ENCODE measurements at places on chromosomes 4 and X.

GRCh38 chr4:6466756-6467381, 5.5 kb downstream of the PPP2R2C start:
- no peak for DNase-seq

DNA sequence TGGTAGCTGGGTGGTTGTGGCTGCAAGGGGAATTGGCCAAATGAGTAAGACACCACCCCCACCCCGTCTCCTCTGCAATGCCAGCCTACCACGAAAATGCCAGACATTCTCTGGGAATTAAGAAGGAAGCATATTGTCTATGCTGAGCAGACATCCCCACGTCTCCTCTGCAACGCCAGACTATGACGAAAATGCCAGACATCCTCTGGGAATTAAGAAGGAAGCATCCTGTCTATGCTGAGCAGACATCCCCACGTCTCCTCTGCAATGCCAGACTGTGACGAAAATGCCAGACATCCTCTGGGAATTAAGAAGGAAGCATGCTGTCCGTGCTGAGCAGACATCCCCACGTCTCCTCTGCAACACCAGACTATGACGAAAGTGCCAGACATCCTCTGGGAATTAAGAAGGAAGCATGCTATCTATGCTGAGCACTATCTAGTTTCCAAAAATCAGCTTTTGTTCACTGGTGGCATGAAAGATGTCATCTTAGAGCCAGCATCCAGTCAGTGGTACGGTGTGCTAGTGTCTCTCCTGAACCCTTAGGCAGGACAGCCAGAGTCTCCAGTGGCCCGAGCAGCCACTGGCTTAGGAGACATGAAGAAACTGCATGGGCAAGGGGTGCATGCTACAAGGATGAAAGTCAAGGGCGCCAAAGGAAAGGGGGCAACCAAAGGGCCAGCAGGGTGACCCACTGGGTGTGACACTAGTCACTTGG, 339.8 kb upstream of the FRG1 start:
- DNase-seq: no peak

GRCh38 chr4:2927696-2928075, 35.5 kb downstream of the NOP14 start:
- no peak for DNase-seq

- peak; percentile 48 for DNase-seq
These were observed 99.5 kb upstream of the USP38 start for GRCh38 chr4:143085224-143085623.

GRCh38 chrX:2723286-2723879, 28.5 kb upstream of the XG start:
- no peak for DNase-seq

- DNase-seq: no peak
These were observed 5.2 kb downstream of the BANK1 start for GRCh38 chr4:101795704-101796103.

DNA sequence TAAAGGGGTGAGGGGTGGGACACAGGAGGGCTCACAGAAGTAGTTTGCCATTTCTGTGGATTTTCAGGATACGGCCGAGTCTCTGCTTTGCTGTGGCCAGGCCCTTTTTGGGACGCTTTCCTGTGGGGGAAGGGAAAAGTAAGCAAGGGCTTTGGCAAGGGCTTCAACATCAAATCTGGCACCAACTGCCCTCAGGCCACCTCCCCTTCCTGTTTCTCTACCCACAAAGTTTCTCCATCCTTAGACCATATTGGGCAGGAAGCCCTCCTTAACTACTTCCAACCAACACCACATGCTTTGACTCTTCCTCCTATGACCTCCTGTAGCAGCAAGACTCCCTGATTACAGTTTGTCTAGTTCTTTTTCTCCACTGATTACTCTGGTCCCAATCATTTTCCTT, 105.1 kb downstream of the PHF8 start:
- no peak for DNase-seq

GRCh38 chr4:25881193-25881592, 18.4 kb upstream of the SEL1L3 start:
- no peak for DNase-seq

DNA sequence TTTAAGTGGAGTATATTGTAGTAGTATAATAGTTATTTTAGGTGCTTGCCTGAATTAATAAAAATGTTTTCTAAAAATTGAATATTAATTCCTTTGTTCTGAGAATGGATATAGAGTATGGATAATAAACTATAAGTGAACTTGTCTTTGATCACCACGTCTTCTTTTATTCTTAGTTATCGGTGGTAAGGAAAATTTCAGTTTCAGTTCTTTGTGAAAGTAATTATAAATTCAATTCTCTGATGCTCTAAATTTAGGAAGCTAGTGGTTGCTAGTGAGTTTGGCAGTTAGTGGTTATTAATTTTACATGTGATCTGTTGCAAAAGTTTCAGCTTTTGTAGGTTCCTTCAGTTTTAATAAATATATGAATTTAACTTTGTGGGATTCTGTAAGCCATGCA, 30.8 kb downstream of the MRPL1 start:
- DNase-seq: no peak

DNA sequence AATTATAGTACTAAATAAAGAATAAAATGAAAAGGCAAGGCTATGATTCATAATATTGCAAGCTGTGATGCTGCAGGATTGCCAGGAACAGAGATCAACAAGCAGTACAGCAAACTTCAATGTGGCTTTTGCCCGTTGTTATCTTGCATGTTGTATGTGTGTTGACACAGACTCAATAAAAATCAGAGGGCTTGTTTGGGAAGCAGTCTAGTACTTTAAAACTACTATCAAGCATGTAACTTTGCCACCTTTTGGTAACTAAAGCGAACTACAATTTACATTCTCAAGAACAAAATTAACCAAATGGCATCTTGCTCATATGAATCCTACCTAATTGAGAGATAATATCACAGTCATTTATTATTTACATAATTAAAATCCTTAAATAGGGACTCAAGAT, 79.8 kb upstream of the GPM6A start:
- peak; percentile 21 for DNase-seq

DNA sequence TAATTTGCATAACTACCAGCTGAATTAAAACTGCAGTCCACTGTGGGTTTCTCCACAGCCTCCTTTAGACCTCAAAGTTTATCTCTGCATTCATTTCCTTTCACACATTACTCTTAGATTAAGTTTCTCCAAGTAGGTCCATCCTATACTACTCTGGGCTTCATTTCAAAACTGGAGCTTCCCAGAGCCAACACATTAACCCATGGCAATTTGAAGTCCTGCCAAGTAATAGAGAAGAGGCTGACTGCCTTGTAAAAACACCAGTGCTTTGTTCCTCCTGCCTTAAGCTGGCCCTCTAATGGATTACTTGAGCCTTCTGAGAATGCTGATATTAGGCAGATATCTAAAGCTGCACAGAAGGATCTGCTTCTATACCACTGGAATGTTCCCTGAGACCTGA, 997.2 kb upstream of the SLIT2 start:
- no peak for DNase-seq

- no peak for DNase-seq
These were observed 10.1 kb upstream of the RASL11B start for GRCh38 chr4:52852041-52852440.

- DNase-seq: no peak
These were observed 18.3 kb downstream of the KLF3 start for GRCh38 chr4:38682336-38682735.

GRCh38 chr4:184655889-184656869, 6.6 kb downstream of the PRIMPOL start:
- DNase-seq: no peak

DNA sequence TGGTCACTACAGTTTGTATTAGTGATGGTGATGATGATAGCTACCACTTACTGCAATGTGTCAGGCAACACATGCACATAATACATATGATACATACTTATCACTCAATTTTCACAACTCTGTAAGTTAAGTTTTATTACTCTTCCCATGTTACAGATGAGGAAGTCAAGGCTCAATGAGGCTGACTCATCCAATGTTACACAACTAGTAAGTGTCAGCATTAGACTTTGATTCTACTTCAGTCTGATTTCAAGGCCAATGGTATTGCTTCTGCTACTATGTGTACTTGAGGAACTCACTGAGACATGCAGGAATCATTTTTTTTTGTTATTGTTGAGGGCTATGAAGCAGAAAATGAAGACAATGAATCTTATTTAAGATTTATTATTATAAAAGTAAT, 96.4 kb upstream of the TRPC5OS start:
- no peak for DNase-seq

GRCh38 chrX:12953420-12953819, 21.5 kb upstream of the TMSB4X start:
- no peak for DNase-seq

DNA sequence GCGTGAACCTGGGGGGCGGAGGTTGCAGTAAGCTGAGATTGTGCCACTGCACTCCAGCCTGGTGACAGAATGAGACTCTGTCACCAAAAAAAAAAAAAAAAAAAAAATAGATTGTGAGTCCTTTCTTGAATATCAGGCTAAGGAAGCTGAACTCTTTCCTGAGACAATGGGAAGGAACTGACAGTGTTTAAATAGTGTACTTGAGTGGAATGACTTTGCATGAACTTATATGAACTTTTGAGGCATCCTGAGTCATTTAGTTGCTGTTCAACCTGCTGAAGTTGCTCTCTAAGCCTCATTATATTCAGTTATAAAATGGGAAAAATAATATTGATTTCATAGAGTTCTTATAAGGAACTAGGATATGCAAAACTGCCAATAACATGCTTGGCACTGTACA, 79.3 kb upstream of the LIMCH1 start:
- DNase-seq: no peak

DNA sequence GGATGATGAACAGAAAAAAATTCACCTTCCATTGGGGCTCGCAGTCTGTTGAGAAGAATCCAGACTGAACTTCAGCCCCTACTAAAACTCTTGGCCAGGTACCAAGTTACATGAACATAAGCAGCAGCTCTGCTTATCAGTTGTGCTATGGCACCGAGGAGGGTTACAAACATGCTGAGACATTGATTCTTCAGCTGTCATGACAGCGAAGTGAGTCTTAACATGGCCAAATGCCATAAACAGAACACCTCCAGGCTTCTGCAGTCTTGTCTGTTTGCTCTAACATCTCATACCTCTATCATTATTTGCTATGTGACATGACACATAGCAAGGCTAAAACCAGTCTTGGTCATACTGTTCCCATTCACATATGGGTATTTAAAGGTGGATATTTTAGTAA, 521.5 kb downstream of the GRID2 start:
- DNase-seq: no peak

- DNase-seq: no peak
These were observed 1.8 kb downstream of the PPP1R2C start for GRCh38 chrX:42776195-42776594.

- no peak for DNase-seq
These were observed 37.8 kb downstream of the SNX25 start for GRCh38 chr4:185247151-185247550.

DNA sequence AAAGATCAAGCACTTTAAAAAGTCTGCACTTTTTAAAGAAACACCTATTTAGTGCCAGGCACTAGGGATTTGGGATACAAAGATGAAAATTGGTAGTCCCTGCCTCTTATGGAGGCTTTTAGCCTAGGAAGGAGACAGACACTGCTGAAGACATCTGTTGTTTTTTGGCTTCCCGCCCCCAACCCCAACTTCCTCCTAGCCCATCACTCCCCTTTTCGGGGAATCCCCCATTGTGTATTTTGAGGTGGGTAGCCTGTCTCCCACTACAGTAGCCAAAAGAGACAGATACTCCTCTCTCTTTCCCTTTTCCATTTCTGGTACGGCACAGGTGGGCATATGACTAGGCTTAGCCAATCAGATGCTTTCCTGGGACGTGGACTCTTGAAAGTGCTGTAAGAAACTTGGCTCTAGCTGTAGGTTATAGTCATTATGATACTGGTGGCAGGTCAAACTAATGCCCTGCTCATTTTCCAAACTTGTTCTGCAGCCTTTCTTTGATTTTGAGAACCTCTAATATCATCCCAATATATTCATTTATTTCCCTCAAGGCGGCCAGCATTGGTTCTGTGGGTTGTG, 194.6 kb upstream of the RBPJ start:
- no peak for DNase-seq

DNA sequence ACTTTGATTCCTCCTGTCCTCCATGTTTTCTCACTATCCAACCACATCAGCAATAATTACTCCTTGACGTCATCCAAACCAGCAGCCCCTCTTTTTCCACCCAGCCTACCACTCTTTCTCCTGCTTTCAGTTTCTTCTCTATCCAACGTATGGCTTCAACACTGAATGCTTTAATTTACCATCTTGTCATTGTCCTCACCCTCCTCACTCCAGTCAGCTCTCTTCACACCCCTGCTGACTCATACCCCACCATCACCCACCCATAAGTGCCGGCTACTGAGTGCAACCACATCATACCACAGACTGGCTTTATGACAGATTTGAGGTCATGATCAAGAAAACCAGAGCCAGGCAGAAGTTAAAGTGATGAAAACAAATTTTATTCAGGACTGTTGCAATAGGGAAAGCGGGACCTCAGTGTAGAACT, 9.8 kb upstream of the ANXA5 start:
- DNase-seq: no peak

- DNase-seq: peak; percentile 71
These were observed 9.2 kb upstream of the GYG2 start for GRCh38 chrX:2819345-2820135.

DNA sequence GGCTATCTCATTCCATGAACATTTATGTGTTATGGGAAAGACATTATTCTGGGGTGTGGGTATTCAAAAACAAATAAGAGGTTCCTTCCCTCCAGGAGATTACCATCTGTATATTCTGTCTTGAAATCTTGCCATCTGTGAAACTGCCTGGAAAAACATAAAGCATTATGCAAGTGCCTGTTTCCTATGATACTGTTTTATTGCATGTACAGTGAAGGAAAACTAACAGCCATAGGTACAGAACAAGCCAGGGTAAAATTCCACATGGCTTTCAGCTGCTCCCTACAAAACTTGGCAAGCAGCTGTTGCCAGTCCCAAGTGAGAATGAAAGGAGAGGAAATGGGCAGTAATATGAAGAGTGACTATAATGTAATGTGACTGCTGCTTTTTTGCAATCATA, 136.0 kb downstream of the GUCY2F start:
- no peak for DNase-seq

GRCh38 chr4:8651661-8652180, 59.2 kb downstream of the CPZ start:
- no peak for DNase-seq

DNA sequence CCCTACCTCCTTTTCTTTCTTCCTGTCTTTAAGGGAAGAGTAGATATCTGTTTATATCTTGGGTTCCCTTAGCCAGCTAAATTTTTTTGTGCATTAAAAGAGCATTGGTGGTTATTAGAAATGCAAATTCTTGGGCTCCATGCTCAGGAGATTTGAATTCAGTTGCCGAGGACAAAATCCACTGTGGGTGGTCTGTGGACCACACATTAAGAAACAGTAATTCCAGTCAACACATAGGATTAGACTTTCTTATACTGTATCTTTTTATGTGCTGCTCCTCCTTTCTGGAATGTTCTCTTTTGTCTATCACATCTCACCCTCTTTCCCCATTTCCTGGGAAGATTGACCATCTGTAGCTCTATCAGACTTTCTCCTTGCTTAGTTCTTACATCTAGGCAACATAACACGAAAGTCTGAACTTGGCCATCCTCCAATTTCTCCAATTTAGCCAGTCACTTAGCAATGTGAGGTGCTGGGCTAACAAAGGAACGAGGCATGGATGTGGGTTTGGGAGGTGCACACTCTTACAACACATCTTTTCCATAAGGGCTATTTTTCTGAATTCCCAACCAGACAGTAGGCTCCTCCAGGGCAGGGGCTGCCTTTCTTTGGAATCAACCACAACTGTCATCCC, 5.3 kb upstream of the PDLIM3 start:
- no peak for DNase-seq
